ENCODE measurements at places on chromosomes 2 and 18.

DNA sequence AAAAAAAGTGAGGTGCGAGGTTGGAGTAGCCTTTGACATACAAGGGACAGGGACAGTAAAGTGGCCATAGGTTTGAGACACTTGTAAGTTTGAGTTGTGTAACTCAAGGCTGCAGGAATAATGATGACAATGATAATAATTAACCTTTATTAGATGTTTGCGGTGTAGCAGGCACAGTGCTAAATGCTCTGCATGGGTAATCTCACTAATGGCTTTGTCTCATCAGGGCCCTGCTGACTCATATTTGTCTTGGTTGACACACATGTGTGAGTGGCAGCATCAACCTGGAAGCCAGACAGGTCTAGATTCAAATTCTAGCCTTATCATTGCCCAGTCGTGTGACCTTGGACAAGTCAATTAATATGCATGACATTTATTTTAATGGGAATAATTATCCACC, 126.2 kb downstream of the FSHR start:
- no peaks in the 10 kb centered on the region for H3K27me3 ChIP-seq
- no peaks in the 10 kb centered on the region for H3K36me3 ChIP-seq
- no peak overlapping the region for H3K4me3 ChIP-seq
- H3K27ac ChIP-seq = no peak overlapping the region

DNA sequence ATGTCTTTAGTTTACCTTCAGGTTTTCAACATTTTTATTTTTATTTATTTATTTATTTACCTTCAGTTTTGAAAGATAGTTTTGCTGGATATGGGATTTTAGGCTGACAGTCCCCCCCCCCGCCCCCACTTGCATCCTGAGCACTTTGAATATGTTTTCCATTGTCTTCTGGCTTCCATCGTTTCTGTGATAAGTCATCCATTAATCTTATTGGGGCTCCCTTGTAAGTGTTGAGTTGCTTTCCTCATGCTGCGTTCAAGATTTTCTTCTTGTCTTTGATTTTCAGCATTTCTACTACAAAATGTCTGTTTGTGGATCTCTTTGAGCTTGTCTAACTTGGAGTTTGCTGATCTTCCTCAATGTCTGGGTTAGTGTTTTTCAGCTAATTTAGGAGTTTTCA, 19.4 kb upstream of the LDLRAD4 start:
- H3K27ac ChIP-seq = no peak overlapping the region
- no peaks in the 10 kb centered on the region for H3K4me1 ChIP-seq
- H3K4me3 ChIP-seq = no peak overlapping the region
- DNase-seq = no peak

DNA sequence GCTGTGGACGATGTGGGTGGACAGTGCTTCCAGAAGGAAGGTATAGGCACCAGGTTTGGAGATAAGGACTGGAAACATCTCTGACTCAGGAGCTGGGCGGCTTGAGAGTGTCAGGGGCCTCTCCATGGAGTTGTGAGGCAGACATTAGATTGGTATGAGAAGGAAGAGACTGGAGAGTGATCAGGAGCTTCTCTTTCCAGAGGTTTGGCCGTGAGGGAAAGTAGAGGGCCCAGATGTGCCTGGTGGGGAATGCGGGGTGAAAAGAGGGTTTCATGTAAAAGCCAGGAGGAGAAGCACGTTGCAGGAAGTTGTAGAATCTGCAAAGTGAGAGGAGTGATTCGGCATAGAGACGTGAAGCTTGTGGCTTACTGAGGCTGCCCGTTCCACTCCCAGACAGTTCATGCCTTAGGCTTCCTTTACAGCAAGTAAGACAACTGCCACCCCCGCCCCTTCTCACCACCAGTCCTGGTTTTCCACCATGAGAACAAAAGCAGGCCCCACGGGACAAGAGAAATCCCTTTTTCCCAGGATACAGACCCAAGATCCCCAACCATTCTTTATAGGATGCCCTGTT, 166.3 kb upstream of the HDAC4 start:
- DNase-seq = no peak
- no peaks in the 10 kb centered on the region for H3K36me3 ChIP-seq
- H3K27ac ChIP-seq = no peak overlapping the region
- H3K4me3 ChIP-seq = no peak overlapping the region

- H3K27me3 ChIP-seq = no peaks in the 10 kb centered on the region
- H3K36me3 ChIP-seq = no peaks in the 10 kb centered on the region
- no peak overlapping the region for H3K4me3 ChIP-seq
- no peak for DNase-seq
- peaks cover 65% of the 10 kb centered on the region for H3K4me1 ChIP-seq
These were observed 121.9 kb downstream of the HDAC4 start for GRCh38 chr2:239278941-239279365.

DNA sequence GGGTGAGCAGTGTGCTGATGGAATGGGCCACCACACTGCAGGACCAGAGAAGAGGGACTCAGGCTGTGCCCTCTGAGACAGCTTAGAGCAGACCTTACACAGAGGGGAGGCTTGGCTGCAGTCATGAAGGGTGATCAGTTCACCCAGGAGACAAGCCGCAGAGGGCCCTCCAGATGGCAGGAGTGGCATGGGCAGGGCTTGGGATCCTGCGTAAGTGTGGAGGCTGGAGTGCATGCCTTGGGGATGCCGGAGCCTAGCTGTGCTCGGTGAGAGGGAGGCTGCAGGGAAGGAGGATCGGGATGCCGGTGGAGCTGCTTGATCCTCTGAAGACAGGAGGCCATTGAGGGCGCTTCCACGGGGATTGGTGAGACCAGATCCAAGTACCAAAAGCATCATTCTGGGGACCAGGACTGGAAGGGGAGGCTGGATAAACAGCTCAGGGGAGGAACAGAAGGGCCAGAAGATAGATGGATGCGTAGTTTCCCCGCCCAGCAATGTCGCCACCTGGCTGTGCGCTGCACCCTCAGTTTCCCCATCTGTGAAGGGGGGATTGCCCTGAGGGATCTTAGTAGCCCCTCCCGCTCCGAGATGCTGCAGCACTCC, 163.4 kb downstream of the INHBB start:
- no peak overlapping the region for H3K4me3 ChIP-seq
- H3K27ac ChIP-seq = no peak overlapping the region
- H3K27me3 ChIP-seq = no peaks in the 10 kb centered on the region
- DNase-seq = no peak
- H3K36me3 ChIP-seq = no peaks in the 10 kb centered on the region

GRCh38 chr2:197759013-197759412, 26.1 kb downstream of the BOLL start:
- H3K36me3 ChIP-seq = no peaks in the 10 kb centered on the region
- H3K27me3 ChIP-seq = no peaks in the 10 kb centered on the region
- H3K4me3 ChIP-seq = no peak overlapping the region
- no peak overlapping the region for H3K27ac ChIP-seq

DNA sequence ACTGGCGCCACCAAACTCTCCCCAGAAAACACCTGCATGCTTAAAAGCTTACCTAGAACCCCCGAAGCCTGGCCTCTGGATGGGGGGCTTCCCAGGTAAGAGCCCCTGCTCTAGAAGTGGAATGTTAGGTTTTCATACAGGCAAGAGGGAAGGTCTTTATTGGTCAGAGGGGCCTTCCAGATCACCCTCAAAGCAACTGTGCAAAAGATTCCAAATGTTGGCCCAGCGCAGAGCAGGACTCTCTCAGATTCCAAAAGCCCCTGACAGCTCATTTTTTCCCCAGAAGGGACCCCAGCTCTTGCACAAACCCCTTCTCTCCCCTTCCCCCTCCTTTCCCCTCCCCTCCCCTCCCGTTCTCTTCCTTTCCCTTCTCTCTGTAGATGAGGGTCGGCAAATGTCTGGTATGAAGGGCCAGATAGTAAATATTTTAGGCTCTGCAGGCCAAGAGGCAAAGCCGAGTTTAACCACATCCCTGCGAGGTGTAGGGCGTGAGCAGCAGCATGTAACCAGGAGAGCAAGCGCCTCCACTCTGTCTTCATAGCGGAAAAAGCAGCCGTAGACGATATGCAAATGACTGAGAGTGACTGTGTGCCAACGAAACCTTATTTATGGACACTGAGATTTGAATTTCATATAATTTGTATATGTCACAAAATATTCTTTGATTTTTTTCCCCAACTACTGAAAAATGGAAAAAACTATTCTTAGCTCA, 116.9 kb downstream of the SMAD7 start:
- peaks cover 56% of the 10 kb centered on the region for H3K4me1 ChIP-seq
- no peaks in the 10 kb centered on the region for H3K27me3 ChIP-seq
- peak overlapping the region; percentile 81 for H3K27ac ChIP-seq
- H3K4me3 ChIP-seq = no peak overlapping the region

DNA sequence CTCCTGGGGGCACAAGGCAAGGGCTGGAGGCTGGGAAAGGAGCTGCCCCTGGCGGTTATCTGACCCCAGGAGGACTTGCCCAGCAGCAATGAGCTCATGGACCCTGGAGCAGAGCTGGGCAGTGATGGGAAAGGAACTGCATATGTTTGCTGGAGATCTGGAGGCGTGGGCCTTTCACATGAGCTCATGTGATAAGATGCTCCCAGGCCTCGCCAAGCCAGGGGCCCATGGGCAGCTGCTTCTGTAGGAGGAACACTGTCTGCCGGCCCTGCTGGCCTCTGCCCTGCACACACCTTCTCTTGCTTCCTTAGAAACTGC, 9.0 kb upstream of the NPPC start:
- H3K4me1 ChIP-seq = no peaks in the 10 kb centered on the region
- H3K27me3 ChIP-seq = no peaks in the 10 kb centered on the region
- H3K36me3 ChIP-seq = no peaks in the 10 kb centered on the region
- H3K27ac ChIP-seq = no peak overlapping the region
- H3K4me3 ChIP-seq = no peak overlapping the region
- DNase-seq = no peak

GRCh38 chr18:26654616-26655524, 106.5 kb upstream of the KCTD1 start:
- H3K27me3 ChIP-seq = peaks cover 77% of the 10 kb centered on the region
- peaks cover 20% of the 10 kb centered on the region for H3K4me1 ChIP-seq
- H3K27ac ChIP-seq = no peak overlapping the region
- DNase-seq = no peak
